ENCODE measurements at places on chromosomes 16 and 17.
A peak's percentile ranks its signal among the peaks of the same experiment; 100 is the strongest.

- no peak for DNase-seq
Observed at GRCh38 chr17:30520436-30520835, 43.2 kb downstream of the GOSR1 start.

DNA sequence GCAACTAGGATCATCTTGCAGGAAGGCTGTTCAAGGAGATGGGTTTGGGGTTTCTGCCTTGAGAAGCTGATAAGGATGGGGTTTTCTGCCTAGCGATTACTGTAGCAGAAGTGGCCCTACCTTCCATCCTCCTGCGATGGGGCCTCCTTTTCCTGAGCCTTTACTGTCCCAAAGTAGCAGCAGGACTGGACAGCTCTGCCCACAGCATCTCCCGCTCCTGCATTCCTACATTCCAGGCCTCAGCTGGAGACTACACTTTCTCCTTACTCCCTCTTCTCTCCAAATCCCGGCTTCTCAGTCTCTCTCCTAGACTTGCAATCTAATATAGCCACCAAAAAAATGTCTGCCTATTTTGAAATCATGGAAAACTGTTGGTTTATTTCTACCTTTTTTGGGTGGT lies 355.4 kb downstream of the CA10 start:
- DNase-seq, result no peak

- no peak for DNase-seq
Observed at GRCh38 chr17:82921426-82921825, 81.6 kb upstream of the ZNF750 start.

GRCh38 chr17:2682176-2682938 lies 29.2 kb downstream of the CLUH start:
- no peak for DNase-seq

DNA sequence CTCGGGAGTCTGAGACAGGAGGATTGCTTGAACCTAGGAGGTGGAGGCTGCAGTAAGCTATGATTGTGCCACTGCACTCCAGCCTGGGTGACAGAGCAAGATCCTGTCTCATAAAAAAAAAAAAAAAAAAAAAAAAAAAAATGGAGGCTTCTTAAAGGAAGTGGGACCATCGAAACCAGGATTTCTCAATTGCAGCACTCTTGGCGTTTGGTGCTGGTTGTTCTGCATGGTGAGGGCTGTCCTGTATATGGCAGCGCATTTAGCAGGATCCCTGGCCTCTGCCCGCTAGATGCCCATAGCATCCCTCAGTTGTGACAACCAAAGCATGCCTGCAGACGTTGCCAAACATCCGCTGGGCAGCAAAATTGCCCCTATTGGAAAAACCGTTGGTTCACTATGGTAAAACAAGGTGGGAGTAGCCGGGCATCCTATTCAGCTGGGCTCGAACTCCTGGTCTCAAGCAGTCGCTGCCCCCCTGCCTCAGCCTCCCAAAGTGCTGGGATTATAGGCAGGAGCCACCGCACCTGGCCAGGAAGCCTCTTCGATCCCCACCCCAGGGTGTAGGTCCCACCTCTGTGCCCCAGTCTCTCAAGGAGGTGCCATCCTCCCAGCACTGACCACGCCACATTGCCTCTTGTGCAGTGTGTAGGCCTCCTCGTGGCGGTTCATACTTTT lies 6.5 kb upstream of the NPIPB7 start:
- DNase-seq, result no peak

DNA sequence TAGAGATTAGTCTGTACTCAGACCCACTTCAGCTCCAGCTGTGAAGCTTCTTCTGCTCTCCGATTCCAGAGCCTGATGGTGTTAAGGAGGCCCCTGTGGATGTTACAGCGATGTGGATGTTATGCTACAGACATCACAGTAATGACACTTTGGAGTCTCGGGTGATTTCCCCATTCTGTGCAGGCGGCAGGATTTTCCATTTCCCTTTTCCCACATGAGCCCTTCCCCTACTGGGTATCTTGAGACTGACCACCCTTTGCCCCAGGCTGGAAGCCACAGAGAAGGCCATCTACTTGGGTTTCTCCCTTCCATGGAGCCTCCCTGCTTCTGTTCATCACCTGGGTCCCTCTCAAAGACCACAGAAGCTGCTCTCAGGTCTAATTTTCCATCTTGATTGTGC lies 78.3 kb downstream of the KCNJ12 start:
- no peak for DNase-seq

DNA sequence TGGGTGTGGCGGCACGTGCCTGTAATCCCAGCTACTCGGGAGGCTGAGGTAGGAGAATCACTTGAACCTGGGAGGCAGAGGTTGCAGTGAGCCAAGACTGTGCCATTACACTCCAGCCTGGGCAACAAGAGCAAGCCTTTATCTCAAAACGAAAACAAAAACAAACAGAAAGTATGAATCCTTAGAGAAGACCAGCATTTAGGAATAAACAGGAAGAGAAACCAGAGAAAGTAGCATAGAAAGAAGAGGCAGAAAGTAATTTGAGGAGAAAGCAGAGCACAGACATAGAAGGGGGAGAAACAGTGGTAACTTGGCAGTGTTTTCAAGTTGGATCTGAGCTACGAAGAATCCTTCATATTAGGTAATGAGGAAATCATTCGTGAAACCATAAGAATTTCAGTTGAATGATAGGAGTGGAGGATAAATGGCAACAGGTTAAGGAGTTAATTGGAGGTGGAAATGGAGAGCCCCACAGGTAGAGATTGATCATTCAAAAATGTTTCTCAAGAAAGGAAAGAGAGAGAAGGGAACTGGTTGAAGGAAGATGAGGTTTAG lies 9.7 kb upstream of the CCL2 start:
- no peak for DNase-seq

DNA sequence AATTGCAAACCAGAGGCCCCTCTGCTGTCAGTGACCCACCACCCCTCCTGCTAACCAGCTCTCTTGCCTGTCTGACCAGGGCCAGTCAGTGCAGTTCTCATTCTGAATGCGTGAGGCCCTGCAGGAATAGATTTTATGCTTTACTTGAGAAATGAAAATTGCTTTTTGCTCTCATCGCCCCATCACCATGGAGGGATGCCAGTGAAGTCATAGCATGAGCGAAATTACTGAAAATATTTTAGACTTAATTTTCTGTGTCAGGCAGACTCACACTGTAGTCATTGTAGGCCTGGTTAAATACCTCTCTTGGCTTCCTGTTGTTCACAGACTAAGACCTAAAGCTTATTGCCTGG lies 490.5 kb upstream of the CDH5 start:
- DNase-seq, result no peak

DNA sequence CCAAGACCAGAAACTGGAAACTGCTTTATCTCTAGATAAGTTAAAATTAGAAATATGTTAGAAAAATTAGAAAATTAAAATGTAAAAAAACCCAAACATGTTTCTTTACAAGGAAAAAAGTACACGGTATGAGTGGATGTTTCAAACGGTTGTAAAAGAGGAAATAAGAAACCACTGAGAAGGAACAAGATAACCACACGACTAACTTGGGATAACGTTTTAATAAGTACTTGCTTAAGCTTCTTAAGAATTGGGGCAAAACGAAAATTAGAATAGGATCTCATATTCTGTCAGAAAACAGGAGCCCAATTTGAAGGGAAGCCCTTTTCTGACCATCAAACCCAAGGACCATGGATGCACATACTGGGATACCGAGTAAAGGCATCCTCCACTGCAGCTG lies 31.0 kb downstream of the MBTPS1 start:
- DNase-seq, result no peak

GRCh38 chr16:80527297-80527696 lies 13.5 kb upstream of the DYNLRB2 start:
- DNase-seq, result no peak

DNA sequence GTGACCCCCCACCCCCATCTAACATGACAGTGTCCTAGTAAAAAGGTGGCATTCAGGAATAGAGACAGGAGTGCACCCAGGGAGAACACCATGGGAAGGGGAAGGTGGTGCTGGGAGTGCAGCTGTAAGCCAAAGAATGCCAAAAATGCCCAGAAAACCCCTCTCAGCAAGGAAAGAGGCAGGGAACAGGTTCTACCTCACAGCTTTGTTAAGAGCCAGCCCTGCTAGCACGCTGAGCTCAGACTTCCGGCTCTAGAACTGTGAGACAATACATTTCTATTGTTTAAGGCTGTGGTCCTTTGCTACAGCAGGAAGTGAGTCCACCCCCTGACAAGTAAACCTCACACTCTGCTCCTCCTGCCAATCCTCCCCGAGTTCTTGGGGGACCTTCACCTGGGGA lies 302.4 kb upstream of the N4BP1 start:
- no peak for DNase-seq

DNA sequence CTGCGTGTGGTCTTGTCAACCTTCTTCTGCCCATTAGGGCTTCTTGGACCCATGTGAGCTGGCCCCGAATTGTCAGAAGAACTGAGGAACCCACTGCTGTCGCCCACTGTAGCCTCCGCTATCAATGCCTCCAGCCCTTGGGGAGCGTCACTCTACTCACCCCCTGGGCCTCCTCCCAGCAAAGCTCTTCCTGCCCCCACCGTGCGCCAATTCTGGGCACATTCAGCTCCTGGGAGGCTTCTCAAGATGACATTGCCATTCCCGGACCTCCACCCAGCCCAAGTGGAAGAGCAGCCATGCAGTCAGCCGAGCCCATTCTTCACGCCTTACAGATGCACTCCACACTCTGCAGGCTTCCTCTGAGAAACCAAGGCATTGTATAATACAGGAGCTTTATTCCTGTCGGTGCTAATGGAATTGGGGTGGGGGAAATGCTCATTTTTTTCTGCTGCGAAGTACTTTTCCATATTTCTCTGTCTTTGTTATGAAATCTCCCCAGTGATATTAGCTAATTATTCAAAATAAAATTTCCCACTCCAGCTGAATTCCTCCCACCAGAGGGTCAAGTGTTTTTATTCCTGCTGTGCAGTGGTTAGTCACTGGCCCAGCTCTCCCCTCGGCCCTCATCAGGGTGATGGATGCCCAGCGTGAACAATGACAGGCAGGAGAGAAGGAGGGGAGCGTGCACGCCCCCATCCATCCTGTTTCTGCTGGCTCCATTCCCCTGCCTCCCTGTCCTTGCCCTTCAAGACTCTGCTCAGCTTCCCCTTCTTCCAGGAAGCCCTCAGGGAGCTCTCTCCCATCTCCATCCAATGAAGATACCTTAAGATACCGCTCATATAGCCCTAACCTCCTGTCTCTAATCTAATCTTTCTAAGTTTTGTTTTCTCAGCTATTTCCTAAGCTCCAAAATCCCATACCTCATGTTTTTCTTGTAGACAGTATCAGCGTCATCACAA lies 87.7 kb downstream of the C16orf95 start:
- DNase-seq, result no peak

GRCh38 chr16:1276580-1276878 lies 20.7 kb downstream of the TPSD1 start:
- DNase-seq, result no peak

DNA sequence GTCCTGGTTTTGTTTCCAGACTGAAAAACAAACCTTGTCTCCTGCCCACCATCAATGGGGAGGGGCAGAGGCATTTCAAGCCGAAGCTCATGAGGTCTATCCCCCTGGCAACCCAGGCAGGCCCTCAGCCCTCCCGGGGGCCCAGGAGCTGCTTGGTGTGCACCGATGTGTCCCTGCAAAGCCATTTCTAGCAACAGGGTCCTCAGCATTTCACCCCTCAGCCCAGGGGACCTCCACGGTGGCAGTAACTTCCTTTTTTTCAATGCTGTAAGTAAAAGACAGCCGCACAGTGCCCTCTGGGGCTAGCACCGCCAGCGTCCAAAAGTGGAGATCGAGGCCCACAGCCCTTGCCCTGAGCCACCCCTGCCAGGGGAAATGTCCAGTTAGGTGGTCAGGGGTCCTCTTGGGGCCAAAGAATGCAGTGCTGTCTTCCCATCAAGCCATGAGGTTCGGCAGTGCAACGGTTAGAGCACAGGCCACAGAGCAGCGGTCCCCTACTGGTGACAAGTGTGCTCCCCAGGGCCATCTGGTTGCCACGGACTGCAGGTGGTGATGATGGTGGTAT lies 79.9 kb downstream of the LITAF start:
- DNase-seq, result no peak

DNA sequence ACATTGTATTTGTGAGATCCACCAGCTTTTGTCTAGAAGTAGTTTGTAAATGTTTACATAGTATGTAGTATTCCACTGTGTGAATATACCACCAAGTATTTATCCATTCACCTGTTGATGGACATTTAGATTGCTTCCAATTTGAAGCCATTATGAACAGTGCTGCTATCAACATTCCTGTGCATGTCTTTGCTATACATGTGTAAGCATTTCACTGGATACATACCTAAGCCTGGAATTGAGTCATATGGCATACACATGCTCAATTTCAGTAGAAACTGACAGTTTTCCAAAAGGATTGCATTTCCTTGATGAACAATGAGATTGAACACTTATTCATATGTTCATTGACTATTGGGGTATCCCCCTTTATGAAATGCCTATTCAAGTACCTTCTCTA lies 540.6 kb upstream of the SOX9 start:
- no peak for DNase-seq

GRCh38 chr16:84156342-84156784 lies 11.3 kb downstream of the DNAAF1 start:
- DNase-seq, result no peak

GRCh38 chr17:42347198-42347597 lies 41.0 kb downstream of the STAT3 start:
- DNase-seq, result peak; percentile 64

GRCh38 chr17:14205992-14206461 lies 30.6 kb downstream of the CDRT15 start:
- no peak for DNase-seq

DNA sequence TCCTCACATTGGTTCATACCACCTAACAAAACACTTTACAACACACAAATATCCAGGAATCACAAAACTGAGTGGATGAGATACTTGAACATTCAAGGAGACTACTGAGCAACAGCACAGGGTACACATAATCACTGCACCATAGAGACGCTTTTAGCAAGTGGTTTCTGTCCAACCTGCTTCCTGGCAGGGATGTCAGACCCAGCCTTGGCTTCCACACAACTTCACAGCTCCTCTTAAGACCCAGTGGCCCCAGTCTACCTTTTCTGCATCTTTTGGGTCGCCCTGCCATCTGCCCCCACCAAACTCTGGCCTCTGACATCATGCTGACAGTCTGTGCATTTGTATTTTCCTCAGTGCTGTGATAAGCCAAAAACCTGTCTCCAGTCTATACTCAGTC lies 5.9 kb upstream of the CORO6 start:
- DNase-seq, result no peak

DNA sequence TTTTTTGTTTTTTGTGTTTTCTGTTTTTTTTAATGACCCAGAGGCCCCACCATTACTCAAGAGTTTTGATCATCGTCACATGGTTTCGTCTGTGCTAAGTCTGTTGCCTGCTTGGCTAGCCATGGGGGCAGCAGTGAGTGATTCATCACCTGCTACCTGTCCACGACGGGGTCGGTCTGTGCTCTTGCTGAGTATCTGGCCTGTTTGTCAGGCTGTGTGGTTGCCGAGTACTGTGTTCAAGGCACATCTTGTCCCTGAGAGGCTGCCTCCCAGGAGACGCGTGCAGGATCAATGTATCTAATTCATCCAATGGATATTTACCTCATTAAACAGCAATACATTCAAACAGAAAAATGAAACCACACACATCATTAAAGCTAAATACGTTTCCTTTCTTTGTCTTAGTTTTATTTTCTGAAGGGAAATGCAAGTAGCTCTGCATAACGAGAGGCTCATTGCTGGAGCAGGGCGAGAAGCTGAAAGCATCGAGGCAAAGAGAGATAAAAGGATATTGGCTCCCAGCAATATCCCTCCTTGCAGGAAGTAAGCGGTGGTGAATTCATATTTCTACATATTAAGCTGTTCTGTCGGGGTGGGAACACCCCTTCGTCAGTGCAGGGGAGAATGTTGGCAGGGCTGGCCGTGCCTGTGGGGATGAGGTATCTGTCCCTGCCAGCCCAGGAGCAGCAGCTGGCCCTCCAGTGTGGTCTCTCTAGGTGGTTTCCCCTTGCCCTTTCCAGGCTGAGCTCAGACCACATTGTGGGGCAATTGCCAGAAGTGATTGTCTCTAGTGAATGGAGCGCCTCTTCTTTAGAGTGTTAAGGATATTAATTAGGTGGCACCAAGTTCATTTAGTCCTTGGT lies 166.2 kb upstream of the ASIC2 start:
- DNase-seq, result no peak

Data from COLO829 (cell line).